ENCODE measurements at places on chromosomes 5 and 9.

DNA sequence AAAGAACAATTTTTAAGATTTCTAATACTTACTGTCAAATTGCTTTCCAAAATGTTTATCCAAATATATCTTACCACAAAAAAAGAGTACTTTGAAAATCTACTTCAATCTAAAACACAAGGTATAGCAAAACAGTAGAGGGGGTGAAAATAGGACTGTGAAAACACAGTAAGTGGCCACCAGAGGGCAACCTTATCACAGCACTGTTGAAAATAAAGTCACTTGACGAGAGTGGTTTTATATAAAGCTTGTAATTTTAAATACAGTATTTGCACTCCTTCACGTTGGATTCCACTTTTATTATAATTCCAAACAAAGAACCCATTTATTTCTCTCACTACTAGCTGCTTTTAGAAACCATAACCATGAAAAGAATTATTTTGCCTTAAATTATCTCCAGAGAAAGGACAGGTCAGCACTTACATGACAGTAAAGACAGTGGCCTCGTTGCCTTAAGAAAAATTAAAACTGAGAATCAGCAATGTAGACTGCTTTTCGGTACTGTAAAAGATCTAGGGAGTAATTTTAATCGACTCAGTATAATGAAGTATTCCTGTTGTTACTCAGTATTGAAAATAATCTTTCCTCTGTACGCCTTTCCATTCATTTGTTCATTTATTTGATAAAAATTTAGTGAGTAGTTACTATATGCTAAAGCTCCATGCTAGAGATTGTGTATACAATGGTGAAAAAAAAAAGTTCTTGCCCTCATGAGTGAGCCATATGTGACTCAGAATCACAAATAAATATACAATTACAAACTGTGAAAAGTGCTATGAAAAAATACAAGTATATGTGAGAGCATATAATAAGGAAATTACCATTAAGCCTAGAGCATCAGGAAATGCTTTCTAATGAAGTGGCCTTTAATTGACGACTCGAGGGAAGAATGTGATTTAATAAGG, 40.0 kb upstream of the CDK5RAP2 start:
- DNase-seq: no peak

DNA sequence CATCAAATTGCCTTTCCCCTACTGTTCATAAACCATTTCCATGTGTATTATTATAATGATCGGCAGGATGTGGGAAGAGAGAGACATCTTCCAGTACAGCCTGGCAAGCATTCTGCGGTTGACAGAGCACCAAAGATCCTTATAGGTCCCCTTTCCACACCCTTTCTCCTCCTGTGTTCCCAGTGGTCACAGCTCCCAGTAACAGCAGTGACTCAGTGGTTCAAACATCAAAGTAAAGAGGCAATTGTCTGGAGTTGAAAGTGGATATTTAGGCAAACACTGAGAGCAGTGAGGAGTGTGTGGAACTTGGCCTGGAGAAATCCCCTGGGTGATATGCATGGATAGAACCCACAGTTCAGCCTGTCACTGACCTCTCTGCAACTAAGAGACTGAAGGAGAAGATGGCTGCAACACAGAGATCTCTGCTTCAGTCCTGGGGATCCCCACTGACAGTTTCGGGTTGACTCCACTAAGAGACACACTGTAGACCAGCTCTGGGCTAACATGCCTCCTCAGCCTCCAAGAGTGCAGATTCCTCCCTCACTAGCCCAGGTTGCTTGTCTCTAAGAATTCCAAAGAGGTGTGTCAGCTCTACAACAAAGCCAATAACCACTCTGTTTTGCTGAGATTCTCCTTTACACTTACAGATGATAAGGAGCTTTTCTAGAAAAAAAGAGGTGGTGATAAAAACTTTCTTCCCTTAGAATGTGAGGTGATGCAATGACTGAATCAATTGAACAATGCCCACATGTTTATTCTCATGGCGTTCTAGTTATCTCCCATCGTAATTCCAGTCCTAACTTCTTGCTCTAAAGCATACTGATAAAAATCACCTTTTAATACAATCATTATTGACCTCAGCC, 94.4 kb upstream of the IL6ST start:
- DNase-seq: no peak

GRCh38 chr9:109491590-109491989, 6.5 kb downstream of the PTPN3 start:
- DNase-seq: no peak

DNA sequence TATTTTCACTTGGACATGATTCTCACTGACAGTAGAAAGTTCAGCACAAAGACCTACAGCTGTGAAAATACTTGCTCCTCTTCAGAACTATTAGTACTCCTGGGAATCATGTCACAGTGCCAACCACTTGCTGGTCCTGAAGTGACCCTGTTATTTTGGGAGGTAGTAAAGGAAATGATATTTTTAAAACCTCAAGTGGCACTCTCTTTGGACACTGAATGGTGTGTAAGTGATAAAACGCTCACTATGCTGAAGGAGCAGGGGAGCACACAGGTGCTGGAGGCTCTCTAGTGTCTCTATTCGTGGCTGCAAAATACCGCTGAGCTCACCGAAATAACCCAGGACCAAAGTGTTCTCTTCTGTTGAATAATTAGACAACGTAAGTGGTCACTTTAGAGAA, 76.9 kb upstream of the SPATA31D4 start:
- DNase-seq: no peak

GRCh38 chr9:124766815-124767554, 4.1 kb downstream of the NR6A1 start:
- DNase-seq: no peak

GRCh38 chr5:106205916-106206571, 1464.7 kb downstream of the EFNA5 start:
- no peak for DNase-seq

- DNase-seq: no peak
These were observed 94.6 kb downstream of the KDM4C start for GRCh38 chr9:6852243-6852963.

GRCh38 chr5:132381614-132382013, 12.1 kb downstream of the SLC22A5 start:
- no peak for DNase-seq

GRCh38 chr9:92332577-92333281, 7.0 kb downstream of the CENPP start:
- DNase-seq: peak; percentile 42

GRCh38 chr9:114791736-114792135, 14.1 kb downstream of the TNFSF15 start:
- DNase-seq: no peak

GRCh38 chr5:87686975-87687374, 274.2 kb upstream of the CCNH start:
- DNase-seq: no peak

DNA sequence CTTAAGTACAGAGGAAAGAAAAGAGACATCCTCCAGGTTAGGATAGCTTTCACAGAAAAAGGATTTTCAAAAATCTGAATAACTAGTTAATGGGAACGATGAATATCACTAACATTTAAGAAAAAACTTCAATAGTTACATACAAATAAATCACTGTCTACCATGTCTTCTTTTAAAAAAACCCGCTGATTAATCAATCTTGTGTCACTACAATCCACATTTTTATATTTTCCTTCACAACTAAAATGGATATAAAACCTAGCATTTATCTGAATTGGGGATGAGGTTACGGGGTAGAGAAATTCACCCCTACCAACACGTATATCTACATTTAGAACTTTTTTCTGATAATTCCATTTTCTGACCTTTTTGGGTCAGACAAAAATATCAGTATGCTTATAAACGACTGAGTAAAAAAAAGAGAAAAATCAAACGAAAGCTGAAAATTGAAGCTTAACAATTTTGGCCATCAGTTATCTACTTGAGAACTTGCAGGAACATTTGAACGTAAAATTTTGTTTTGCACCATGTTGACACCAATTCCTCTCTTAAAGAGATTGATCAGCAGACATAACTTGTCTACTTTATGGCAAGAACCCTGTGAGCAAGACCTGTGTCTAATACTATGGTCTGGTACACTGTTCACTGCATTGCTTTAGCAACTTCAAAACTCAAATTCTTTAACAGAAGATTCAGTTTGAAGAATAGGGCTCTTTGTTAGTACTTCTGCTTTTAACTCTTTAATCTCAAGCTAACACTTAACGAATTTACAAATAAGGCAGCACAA, 4.8 kb downstream of the NR3C1 start:
- no peak for DNase-seq

DNA sequence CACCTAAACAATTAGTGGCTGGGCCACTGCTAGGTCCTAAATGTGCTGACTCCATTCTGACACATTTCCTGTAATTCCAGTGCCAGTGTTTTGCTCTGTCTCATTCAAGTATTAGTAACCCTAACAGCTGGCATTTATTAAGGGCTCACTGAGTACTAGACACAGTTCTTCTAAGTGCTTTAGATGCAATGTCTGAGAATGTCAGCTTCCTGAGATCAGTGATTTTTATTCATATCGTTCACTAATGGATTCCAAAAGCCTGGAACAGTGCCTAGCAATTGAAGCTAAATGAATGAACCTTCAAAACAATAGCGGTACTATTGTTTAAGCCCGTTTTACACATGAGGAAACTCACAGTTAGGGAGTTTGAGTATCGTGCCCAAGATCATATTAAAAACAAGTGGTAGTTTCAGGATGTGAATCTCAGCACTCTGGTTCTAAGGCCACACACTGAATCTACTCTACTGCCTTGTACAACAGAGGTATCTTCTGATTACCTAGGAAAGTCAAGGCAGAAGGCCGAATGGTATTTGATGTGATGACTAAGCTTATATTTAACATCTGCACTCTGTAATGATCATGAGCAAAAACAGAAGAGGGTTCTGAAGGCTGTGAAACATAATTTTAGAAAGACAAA, 304.0 kb downstream of the PJA2 start:
- DNase-seq: no peak

- no peak for DNase-seq
These were observed 672.9 kb downstream of the NR2F1-AS1 start for GRCh38 chr5:92907938-92908606.

DNA sequence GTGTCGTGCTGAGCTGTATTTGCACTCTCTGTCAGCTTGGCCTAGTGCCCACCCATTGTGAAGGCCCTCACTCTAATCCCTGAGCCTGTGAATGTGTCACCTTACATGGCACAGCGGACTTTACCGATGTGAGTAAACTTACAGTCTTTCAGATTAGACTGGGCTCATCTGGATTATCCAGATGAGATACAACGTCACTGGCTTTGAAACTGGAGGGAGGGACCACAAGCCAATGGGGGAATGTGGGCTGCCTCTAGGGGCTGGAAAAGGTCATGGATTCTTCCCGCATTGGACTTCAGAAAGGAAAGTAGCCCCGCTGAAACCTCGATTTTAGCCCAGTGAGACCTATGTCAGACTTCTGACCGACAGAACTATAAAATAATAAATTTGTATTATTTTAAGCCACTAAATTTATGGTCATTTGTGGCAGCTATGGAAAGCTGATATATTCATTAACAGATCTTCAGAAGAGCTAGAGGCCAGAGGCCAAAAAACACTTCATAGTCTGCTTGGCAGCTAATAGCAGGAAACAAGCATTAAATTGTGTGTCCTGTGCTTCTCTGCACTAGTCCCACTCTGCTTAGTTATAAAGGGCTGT, 139.0 kb upstream of the GAS1 start:
- DNase-seq: no peak

DNA sequence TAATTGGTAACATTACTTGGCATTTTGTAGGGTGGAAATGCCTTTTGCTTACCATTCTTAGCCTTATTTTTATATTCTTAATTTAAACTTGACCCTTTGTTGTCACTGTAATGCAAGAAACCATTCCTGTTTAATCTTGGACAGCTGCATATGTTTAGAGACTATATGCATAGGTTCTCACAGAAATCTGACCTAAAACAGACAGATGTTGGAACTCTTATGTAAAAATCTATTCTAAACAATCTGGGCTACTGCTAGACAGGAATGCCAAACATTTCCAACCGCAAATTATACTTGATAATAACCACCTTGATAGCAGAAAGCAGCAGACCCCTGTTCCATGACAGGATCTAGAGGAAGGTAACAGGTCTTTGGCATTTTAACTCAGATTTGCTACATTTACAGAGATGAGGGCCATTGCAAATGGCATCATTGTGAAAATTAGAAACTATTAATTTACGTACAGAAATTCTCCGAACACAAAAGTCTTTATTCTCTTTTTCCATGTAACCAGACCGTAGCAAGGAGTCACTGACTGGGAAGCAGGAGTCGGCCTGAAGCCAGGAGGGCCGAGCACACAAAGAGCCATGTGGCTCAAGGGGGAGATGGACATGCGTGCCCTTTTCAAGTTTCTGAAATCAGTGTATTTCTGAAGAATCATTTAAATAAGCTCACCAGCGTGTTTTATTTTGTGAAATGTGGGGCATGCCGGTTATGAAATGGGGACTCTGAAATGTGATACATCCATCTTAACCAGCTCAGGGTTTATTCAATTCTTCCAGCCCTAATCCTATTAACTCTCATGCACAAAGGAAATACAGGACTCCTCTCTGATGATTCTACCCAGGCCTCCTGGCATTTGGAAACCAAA, 139.3 kb downstream of the AOPEP start:
- DNase-seq: peak; percentile 37

GRCh38 chr9:87886210-87886932, 3.7 kb downstream of the SPATA31E1 start:
- no peak for DNase-seq

- DNase-seq: no peak
These were observed 60.0 kb downstream of the POU5F2 start for GRCh38 chr5:93681432-93681831.

- no peak for DNase-seq
These were observed 73.7 kb downstream of the ITGA1 start for GRCh38 chr5:52861368-52861767.

DNA sequence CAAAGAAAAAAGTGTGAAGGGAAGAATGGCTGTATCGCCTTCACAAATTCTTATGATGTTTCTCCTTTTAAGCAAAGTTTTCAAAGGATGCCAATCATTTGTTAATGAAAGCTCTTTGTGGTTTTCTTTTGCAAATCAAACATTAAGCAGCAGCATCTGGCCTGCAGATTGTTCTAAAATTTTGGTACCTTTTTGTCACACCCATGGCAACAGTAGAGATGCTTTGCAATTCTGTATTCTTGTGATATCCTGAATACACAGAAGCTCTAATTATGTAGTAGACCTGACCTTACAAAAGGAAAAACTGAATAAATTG, 79.8 kb downstream of the CDO1 start:
- no peak for DNase-seq

- DNase-seq: no peak
These were observed 41.0 kb downstream of the MLANA start for GRCh38 chr9:5931657-5932056.

DNA sequence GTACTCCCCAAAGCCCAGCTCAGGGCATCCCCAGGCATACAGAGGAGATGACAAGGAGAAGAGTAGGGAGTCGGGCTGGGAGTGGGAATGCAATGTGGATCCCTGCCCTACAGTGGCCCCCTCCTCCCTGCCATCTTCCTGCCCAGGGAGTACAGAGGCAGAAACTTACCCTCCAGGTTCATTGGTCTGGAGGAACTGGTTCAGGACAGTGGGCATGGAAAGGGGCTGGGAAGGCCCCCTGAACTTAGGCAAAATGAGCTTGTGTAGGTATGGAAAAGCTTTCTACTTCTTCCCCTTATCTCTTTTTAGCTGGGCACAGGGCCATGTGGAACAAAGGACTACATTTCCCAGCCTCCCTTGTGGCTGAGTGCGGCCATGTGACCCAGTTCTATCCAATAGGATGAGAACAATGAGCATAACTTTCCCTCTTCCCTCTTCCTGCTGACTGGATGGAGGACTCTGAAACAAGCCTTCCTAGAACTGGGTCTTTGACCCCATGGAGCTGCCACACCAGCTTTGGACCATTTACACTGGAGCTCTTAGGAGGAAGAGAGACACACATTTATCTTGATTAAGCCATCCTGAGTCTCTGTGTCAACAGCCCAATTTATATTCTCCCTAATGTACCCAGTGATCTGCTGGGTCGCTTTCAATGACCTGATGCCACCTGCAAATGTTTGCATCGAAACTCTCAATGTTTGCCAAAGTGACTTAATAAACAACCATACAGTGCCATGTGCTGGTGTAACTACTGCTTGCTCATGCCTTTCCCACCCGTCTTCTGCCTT, 25.0 kb upstream of the HMCN2 start:
- peak; percentile 41 for DNase-seq

Measured in left ventricle myocardium inferior (tissue), 1 donor.